Uterus (tissue), 4 donors: ENCODE measurements at places on chromosomes 5 and 9. TPM values are rescaled to one million over a fixed set of nuclear protein-coding genes. Genes with fewer than 3 reads are reported as not detected.

Gene FABP6
- total RNA-seq, result 0.76 TPM

DNA sequence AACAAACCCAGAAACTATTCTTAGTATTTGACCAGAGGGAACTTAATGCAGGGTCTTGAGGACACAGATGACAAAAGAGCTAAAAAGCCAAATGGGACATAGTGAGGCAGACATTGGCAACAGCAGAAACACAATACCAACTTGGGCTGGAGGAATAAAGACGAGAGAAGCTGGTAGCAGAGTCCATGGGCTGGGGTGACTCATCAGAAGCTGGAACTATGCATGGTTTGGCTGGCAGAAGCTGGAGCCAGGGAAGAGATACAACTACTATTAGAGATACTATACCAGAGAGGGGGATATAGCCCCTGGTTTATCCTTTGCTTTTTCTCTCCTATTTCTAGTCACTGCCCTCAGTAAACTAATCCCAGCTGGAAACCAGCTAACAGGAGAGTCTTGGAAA lies 29.2 kb upstream of the DPYSL3 start:
- no peak for DNase-seq

DNA sequence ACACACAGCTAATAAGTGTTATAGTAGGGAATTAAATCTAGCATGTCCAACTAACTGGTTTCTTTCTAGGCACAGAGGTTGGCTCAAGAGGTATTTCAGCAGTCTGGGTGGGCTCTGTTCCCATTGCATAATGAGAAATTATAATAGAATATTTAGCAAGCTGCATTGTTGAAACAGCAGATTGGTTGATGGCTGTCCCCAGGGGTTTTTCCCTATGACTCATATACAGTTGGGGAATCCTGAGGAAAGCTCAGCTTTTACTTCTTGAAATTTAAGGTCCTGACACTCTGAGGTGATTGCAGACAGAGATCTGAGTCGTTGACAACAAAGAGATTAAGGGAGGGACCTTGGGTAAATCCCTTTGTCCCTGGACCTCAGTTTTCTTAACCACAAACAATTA lies 38.3 kb upstream of the TNFSF8 start:
- DNase-seq, result no peak

Gene ADAMTS12
- total RNA-seq, result 37.5 TPM

GRCh38 chr9:118596374-118597015 lies 772.7 kb downstream of the BRINP1 start:
- no peak for DNase-seq

- DNase-seq, result peak; percentile 22
Observed at GRCh38 chr5:59042201-59043055, 459.6 kb downstream of the RAB3C start.

Gene SHB
- total RNA-seq, result 7.4 TPM

Gene PCDHGA10
- total RNA-seq, result 4.4 TPM

DNA sequence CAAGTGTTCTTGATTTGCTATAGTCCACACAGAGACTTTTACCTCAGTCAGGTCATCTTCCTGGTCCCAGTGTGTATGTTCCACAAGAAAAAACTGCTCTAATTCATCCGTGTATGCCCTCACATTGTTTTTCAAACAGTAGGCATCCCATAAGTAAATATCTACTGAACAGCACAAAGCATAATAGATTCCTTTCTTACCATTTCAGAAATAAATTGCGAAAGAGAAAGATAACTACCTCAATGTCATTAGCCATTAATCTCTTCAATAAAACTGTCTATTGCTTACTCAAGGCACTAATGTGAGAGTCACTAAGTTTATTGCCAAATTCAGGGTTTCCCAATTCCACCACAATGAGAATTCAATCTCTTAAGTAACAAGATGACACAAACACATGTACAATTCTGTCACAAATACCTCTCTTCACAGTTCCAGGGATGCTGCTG lies 9.6 kb downstream of the FBXW2 start:
- DNase-seq, result no peak

- no peak for DNase-seq
Observed at GRCh38 chr9:530681-531080, 310.8 kb upstream of the DMRT1 start.

GRCh38 chr5:66830636-66831035 lies 234.4 kb downstream of the MAST4 start:
- DNase-seq, result no peak

DNA sequence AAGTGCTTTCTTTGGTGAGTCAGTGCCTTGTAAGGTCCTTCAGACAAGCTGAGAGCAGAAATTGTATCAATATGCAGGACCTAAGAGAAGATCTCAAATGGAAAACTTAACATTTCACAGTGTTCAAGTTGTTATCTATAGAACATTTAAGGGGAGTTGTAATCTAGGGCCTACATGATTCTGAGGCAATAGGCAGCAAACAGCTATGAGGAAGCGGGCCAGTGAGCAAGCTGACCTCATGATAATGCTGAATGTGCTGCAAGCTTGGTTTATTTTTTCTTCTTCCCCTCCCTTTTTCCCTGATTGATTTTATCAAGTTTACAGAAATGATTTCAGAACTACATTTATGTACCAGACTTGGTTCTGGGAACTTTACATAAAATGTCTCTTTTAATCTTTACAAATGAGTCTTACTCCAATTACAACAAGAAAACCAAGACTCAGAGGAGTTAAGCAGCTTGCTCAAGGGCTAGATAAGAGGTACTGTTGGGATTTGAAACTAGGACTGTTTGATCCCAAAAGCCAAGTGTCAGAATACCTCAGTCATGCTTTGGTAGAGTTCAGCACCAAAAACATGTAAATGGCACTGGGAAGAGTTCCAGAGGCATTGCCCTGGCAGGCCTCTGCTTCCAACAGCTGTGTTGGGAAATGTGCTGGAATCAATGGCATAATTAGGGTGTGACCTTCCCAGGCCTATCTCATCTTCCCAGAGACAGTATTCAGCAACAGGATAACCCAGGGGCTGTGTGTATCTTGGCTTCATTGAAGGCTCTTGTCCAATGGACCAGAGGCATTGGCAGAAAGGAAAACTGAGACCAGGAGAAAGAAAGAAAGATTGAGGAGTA lies 130.1 kb downstream of the LRRC70 start:
- DNase-seq, result no peak

- peak; percentile 72 for DNase-seq
Observed at GRCh38 chr5:171450423-171451331, 31.2 kb downstream of the FGF18 start.

- DNase-seq, result no peak
Observed at GRCh38 chr5:159059722-159060121, 40.0 kb downstream of the EBF1 start.

GRCh38 chr9:120696551-120697230 lies 17.6 kb downstream of the MEGF9 start:
- no peak for DNase-seq

DNA sequence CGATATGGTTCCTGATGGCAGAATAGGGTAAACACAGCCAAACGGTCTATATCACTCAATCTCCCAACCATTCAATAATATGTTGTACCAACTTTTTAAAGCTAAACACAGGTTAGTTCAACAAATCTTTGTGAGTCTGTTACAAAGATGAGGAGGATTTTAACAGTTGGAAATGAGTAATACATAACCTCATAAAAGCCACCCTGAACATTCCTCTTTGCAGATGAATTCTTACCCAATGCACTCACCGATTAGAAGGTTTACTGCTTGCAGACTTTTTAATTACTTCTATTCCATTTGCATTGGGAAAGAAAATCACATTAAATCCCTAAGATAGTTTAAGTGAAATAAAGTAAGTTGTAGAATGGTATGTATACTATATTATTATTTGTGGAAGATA lies 23.3 kb upstream of the TRMT10B start:
- DNase-seq, result no peak

DNA sequence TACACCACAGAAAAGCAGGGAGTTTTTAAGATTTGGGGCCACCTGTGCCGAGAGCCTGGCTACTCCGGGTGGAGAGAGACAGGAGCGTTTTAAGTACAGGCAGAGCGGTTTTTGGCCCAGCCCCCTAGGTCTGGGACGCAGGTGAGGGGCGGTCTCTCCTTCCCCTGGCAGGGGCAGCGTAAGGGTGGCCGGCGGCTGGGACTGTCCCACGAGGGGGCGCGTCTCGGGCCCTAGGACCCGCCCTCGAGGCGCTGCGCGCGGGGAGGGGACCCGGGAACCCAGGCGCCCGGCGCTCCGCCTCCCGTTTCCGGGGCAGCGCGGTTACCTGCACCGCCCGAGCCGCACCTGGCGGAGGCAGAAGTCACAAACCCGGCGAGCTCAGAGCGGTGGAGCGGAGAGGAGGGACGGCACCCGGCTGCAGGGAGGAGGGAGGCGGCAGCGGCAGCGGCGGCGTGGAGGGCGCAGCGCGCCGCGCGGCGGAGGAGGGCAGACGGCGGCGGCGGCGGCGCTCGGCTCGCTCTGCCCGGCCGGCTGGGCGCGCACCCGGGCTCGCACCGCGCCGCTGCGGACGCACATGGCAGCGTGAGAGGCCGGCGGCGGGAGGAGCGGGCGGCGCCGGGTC lies at the start of gene WWC1:
WWC1 (plus strand) TSS at position 304 of the 622 bp plus-strand sequence. CDS start 508 bp downstream, outside the sequence.
- no peak for DNase-seq

DNA sequence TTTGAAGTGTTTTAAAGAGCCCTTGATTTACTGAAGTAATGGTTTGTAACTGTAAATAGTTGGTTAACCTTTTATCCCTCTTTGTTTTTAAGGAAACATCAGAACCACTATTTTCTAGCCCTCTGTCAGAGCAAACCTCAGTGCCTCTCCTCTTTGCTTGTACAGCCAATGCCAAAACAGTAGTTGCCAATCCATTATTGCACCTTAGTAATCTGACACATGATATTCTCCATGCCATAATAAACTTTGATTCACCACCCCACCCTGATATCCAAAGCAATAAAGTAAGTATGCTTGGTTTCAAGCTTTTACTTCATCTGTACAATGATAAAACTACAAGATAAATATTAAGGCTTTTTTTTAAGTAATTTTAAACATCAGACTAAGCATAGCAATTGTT lies 100.8 kb downstream of the DMXL1 start:
- no peak for DNase-seq

- DNase-seq, result no peak
Observed at GRCh38 chr5:81572201-81572600, 178.3 kb upstream of the ACOT12 start.

DNA sequence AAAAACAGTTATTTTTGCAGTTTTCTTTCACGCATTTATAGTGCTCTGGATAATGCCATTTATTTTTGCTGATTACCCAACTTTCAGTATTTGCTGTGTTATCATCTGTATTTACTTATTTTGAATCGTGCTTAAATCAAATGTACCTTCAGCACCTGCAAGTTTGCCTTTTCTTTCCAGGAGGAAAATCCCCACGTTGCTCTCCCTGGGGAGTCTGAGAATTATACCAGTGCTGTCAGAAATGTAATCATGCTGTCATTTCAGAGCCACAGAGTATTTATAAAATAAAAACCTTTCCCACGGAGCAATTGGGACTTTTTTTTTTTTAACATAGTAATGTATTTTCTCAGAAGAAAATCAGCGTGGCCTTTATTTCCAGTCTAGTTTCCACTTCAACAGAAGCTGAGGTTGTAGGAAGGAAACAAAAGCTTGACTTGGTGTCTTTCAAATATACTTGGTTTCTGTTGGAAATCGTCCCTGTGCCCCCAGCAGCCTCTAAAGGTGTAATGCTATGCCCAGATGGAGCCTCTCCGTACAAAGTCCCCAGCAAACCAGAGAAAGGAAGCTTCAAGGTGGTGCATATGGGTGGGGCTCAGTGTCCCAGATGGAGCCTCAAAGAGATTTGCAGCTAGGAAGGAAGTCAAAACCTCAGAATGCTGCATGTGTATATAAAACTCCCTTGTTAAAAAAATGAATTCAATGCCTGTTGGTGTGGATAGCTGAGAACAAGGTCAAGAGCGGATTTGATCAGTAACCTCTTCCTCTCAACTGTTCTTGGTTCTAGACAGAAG lies 2.1 kb downstream of the GPR150 start:
- no peak for DNase-seq

GRCh38 chr5:40775085-40775845 lies 19.5 kb upstream of the TTC33 start:
- no peak for DNase-seq

GRCh38 chr5:78763659-78764189 lies 115.2 kb upstream of the LHFPL2 start:
- DNase-seq, result no peak

GRCh38 chr9:93967020-93967803 lies 12.1 kb upstream of the BARX1 start:
- no peak for DNase-seq

- no peak for DNase-seq
Observed at GRCh38 chr5:120913396-120913795, 449.3 kb downstream of the PRR16 start.

GRCh38 chr5:151008906-151009305 lies 11.5 kb upstream of the GPX3 start:
- no peak for DNase-seq

DNA sequence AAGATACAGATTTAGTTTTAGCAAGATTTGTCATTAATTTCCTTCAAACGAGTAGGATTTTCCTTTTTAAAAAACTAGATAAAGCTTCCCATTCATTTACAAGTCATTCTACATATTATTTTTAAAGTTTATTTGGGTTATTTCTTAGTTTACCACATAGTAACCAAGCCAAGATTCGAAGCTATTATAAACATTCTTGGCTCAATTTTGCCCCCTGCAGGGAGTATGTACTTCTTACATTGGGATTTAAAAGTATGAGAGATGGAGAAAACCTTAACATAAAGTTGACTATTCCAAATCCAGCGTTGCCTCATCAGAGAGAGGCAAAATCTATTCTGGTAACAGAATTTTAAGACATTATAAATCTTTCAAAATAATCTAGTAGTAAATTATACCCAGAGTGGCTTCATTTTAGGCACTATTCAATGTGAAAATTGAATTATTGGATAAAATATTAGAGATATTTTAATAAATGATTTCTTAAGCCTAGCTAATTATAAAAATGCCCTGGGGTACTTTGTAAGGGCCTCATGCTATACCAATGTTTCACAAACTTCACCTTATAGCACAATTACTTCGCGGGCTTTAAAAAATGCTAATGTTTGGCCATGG lies 39.1 kb downstream of the FBN2 start:
- no peak for DNase-seq

DNA sequence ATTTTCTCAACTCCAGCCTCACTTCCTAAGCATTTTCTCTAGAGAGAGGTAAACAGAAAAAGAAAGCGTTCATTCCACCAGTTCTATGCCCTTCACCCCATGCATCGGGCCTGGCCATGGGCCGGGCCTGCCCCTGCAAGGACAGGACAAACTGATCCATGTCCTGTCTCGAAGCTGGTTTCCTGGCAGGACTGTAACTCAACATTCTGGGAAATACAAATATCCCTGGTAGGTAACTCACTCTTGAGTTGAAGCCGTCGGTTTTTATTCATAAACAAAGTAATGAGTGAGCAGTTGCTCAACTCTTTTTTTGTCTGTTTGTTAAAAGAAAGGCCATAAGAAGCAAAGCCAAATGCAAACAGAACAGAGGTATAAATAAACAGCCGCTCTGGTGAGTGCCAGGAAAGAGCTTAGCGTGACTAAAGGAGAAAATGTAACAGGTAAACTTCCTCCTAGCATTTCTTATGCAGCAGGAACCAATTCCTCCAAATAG lies 64.4 kb upstream of the DNAH5 start:
- no peak for DNase-seq
